ENCODE measurements at places on chromosomes 4 and X. TPM values are rescaled to one million over a fixed set of nuclear protein-coding genes. Genes with fewer than 3 reads are reported as not detected.

Gene LINC00632
- 1.0 TPM for total RNA-seq

Gene NXF2
- total RNA-seq, result not detected

Gene GPAT3
- total RNA-seq, result 2.1 TPM

Gene FAM53A
- total RNA-seq, result 6.2 TPM

DNA sequence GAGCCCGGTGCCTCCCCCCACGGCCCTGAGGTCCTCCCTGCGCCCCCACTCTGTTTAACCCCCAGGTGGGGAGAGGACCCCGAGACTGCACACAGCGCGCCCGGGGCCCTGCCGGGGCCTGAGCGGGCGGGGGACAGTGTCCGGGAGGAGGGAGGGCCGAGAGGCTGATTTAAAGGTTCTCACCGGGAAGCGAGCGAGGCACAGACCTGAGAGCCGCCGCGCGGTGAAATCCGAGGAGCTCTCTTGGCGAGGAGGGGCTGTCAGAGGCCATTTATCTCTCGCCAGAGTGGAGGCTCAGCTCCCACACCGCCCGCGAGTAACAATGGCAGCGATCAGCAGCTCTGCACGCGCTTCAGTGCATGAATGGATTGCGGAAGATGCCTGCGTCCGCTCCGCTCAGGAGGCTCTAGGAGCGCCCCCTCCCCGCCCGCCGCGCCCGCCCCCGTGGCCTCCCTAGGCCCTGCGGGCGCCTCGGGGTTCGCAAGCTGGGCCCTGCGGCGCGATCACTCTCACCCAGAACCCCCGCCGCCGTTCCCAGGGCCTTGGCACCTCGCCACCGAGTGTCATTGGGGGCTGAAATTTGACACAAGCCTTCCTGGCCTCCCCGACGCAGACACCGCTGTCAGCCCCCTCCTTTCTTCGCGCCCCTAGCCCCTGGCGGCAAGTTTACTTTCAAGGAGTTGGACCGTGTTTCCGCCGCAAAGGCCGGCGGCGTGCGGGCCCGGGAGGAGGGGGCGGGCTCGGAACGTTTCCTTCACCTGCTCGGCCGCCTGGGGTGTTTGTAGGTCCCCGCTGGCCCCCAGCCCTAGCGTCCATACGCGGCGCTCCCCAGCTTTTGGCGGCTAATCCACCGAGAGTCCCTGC lies 48.7 kb upstream of the BCOR start:
- no peaks in the 10 kb centered on the region for H3K36me3 ChIP-seq
- peaks cover 36% of the 10 kb centered on the region for H3K27me3 ChIP-seq
- peaks cover 23% of the 10 kb centered on the region for H3K4me1 ChIP-seq
- H3K4me3 ChIP-seq, result peak overlapping the region; percentile 27
- H3K27ac ChIP-seq, result no peak overlapping the region

- no peak overlapping the region for H3K27ac ChIP-seq
- no peaks in the 10 kb centered on the region for H3K36me3 ChIP-seq
- H3K27me3 ChIP-seq, result no peaks in the 10 kb centered on the region
- H3K4me1 ChIP-seq, result no peaks in the 10 kb centered on the region
- no peak for DNase-seq
- H3K4me3 ChIP-seq, result no peak overlapping the region
These were observed 148.0 kb upstream of the NPY2R start for GRCh38 chr4:155060419-155060818.

DNA sequence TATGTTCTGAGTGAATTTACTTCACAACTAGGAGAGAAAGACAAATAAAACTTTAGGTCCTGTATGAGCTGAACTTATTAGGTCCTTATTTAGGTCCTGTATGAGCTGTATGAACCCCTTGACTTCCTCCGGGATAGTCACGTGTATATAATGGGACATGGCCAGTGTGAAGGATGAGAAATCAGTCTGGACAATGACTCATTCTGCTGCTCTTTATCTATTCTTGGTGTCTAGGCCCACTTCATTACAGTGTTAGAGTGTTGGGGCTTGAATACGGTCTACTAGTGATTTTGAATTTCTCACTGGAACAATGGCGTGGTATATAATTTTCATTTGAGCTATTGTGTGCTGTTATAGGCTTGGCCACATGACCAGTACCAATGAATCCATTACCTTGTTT lies 21.9 kb downstream of the STK26 start:
- no peak overlapping the region for H3K4me3 ChIP-seq
- no peaks in the 10 kb centered on the region for H3K36me3 ChIP-seq
- DNase-seq, result no peak
- no peaks in the 10 kb centered on the region for H3K27me3 ChIP-seq

- H3K27ac ChIP-seq, result no peak overlapping the region
- no peaks in the 10 kb centered on the region for H3K4me1 ChIP-seq
- no peaks in the 10 kb centered on the region for H3K27me3 ChIP-seq
- H3K36me3 ChIP-seq, result peaks cover 5% of the 10 kb centered on the region
- no peak overlapping the region for H3K4me3 ChIP-seq
- no peak for DNase-seq
These were observed 517.0 kb upstream of the EPHA5 start for GRCh38 chr4:66187175-66187720.

DNA sequence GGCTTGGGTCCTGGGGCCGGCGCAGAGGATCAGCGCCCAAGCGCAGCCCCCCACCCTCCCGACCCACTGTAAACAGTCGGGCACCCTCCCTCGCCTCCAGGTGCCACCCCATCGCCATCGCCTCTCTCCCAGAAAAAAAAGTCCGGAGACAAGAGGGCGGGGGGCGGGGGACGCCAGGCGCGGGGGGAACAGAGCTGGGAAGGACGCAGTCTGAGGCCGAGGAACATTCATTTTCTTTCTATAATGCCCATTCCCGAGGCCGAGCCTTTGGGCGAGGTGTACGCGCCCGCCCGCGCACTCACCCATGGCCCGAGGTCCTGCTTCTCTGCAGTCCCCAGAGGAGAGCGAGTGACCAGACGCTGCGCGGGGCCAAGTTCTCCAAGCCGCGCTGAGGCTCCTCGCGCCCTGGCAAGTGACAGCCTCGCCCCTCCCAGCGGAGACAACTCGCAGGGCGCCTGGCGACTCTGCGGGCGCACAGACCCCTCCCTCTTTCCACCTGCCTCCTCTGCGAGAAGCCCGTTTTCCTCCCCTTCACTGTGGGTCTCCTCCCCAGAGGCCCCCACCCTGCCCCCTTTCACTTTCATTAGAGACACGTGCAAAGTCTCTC lies 63.5 kb upstream of the WDR17 start:
- peaks cover 5% of the 10 kb centered on the region for H3K4me1 ChIP-seq
- no peak for DNase-seq
- no peak overlapping the region for H3K27ac ChIP-seq
- no peak overlapping the region for H3K4me3 ChIP-seq
